Stimulated activated CD4-positive, alpha-beta T cell treated with anti-CD3 and anti-CD28 coated beads, Interleukin-1b, Interleukin-23, amount 100 ng/mL, for 1 hour (primary cell): ENCODE measurements at places on chromosomes 7 and 10.

DNA sequence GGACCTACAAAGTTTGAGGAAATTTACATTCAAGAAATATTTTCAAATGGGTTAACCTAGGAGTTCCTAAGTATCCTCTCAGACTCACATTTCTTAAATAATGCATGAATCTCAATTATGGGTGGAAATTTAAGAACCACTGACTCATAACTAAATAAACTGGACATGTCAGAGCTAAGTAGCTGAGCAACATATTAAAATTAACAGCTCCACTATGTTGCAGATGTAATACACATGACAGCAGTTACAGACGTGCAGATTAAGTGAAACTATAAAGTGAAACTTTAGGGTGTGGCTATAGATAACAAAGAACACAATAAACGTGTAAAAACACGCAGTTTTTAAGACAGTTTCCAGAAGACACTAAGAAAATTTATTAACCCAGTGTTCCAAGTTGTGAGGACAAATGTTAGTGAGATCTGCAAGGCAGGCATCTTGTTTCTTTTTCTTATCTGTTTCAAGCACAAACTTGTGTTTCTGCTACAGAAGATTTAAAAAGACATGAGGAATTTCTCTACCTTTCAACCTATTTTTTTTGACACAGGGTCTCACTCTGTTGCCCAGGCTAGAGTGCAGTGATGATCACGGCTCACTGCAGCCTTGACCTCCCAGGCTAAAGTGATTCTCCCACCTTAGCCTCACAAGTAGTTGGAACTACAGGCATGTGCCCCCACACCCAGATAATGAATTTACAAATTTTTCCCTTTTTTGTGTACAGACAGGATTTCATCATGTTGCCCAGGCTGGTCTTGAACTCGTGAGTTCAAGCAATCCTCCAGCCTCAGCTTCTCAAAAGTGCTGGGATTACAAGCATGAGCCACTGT is 25.3 kb downstream of the DNMBP start:
- no peak for DNase-seq

DNA sequence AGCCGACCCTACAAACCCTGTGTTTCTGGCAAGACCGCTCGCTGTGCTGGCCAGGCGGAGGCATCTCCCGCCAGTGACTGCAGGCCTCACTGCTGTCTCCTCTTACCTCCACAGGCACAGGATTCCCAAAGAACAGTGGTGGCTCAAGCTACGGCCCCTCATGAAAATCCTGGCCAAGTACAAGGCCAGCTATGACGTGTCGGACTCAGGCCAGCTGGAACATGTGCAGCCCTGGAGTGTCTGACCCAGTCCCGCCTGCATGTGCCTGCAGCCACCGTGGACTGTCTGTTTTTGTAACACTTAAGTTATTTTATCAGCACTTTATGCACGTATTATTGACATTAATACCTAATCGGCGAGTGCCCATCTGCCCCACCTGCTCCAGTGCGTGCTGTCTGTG is 36.2 kb downstream of the PITRM1 start:
- DNase-seq: no peak

DNA sequence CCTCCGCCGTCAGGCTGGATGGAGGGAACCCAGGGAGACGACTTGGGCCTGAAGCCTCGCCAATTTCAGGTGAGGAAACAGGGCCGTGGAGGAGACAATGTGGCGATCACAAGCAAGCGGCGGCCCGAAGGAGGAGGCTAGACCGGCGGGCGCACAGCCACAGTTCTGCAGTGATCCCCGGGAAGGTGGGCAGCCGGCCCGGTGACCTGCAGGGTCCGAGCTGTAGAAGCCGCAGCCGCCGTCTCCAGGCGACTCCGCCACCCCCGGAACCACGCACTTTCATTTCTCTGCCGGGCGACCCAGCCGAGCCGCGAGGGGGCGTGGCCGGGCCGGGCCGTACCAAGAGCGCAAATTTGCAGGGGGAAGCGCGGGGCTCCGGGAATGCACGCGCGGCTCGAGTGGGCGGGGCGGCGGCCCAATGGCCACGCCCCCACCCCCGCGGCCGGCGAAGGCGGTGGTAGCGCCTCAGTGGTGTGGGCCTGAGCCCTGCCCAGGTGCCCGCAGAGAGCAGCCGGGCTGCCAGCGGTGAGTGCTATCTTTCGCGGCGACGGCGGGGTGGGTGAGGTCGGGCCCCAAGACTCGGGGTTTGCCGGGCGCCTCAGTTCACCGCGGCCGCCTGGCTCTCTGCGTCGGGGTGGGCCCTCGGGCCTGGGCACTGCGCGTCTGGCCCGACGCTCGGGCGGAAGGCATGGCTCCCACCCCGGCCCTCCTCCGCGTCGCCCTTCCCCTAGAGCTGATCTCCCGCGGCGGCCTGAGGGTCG is at the start of gene POR:
POR (plus strand) TSS at position 501 of the 761 bp plus-strand sequence. CDS start 38,847 bp downstream, outside the sequence.
- peak; percentile 96 for DNase-seq

DNA sequence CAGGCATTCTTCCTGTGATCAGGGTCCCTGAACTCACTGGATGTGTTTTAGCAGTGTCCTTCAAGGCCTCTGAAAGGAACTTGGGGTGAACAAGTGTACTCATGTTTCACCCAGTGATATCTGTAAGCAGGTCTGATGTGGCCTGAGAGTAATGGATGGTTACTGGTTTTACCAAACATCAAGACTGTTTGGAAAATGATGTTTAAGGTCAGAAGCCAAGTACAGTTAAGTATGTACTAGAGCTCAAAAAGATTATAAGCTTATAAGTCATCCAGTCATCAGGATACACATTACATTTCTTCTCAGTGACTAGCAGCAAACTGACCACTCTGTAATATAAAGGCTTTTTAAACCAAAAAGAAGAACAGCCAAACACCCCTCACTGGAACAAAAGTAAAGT is 79.8 kb upstream of the PTN start:
- no peak for DNase-seq

DNA sequence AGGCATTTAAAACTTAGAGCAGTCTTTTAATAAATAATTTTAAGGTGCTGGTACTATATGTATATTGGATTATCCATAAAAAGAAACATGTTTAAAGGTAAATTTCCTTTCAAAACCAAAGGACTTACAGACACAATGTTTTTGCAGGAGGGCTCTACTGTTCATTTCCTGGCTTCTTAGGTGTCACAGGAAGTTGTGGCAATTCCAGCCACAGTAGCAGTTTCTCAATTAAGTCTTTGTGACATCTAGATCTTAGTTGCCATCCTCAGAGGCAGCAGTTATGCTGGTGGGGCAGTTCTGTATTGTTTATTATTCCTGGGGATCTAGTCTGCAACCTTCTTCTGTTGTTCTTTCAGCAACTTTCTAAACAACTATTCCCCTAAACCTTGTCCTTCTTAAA is 460.1 kb downstream of the MAGI2 start:
- DNase-seq: no peak

DNA sequence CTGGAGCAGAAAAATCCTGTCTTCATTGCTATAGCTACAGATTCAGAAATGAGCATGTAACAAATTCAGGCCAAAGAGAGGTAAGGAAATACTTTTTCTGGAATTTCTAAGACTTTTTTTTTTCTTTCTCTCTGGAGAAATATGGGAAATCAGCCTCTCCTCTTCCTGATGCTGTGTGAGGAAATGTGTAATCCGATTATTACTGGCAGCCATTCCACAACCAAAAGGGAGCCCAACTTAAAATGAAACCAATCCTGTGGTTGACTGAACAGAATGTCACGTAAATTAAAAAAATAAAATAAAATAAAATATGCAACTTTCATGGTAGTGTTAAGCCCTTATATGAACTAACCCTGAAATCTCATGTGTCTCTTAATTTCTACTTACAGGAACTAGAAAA is 10.7 kb upstream of the POT1 start:
- no peak for DNase-seq

DNA sequence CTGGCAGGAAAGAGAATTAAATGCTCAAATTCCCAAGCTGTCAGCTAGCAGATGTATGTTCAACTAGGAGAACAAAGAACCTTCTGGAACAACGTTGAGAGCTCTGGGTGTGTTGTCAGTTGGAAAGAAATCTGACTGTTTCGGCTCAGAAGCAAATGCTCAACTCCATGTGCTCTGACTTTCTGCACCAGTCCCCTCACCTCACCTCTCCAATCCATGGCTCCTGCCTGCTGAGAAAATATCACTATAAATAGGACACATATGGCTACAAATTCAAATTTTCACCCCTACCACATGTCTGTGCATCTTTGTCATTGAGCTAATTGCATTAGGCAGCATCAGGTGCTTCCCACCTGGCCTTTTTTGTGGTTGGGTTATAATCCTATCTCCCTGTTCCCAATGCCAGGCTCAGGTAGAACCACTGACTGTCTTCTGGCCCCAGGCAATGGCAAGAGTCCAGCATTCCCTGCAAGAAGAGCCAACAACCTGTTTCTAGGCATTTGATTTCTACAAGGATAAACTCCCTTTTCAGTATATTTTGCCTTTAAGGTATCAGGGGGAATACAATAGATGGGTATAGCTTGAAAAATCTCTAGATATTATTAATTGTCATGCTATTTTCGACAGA is 142.6 kb upstream of the LSM8 start:
- no peak for DNase-seq

- DNase-seq: no peak
Observed at GRCh38 chr10:132504501-132505272, 32.9 kb upstream of the INPP5A start.

DNA sequence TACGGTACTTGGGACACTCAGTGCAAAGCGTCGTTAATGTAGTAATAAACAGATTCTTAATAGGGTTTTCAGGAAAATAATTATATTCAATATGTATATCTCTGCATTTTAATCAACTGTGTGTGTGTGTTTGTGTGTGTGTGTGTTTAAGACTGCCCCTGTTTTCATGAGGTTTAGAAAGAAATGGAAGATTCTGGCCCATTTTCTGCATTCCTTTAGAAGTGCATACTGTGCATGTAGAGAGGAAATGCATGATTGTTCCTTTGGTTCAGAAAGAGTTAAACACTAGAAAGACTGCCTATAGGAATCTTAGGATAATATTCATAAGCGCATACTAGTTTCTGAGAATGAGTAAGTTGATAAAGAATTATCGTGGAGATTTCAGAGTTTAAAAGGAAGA is 975 bp downstream of the CNTNAP2 start:
- no peak for DNase-seq

GRCh38 chr7:2717293-2718261 is 29.6 kb downstream of the AMZ1 start:
- DNase-seq: no peak

DNA sequence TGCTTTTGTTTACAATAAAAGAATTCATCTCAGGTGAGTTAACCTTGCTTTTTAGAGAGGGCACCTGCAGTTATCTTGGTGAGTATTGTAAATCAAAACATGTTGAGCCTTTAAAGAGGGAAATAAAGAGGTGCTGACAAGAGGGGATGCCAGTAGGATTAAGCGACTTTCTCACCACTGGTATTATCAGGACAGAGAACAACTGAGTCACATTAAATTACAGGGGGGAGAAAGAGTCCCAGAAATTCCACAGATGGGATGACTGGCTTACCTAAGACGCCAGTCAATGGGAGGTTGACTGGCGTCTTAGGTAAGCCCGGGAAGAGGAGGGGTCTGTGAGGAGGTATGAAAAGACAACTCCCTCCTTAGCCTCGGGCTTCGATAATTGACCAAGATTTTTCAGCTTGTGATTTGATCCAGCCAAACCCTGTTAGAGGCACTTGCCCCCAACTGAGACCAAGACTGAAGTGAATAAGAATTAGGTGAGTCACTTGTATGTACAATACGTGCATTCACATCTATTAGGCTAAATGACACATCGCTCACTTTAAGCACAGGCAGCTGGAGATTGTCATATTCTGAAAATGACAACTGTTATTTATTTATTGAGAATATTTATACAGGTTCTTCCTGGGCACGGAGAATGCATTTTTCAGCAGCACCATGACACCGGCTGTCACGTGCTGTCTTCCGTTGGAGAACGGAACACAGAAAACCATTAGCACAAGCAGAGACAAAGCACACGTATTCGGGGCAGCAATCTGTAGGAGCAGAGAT is 117.6 kb downstream of the SEM1 start:
- no peak for DNase-seq

GRCh38 chr10:58335306-58336005 is 650 bp downstream of the UBE2D1 start:
- no peak for DNase-seq

DNA sequence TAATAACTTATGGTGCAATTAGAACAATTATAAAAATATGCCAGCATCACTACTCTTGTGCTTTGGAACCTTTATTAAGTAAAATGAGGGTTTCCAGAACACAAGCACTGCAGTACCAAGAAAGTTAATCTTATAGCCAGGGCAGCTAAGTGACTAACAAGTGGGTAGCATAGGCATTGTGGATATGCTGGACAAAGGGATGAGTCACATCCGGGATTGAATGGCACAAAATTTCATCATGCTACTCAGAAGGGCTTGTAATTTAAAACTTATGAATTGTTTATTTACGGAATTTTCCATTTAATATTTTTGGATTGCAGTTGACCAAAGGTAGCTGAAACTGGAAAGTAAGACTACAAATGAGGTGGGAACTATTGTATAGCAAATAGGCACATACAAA is 250.6 kb downstream of the C7orf25 start:
- DNase-seq: no peak

- DNase-seq: no peak
Observed at GRCh38 chr10:75127471-75127870, 16.0 kb downstream of the SAMD8 start.
